ENCODE measurements at places on chromosomes 7 and 10. TPM values are rescaled to one million over a fixed set of nuclear protein-coding genes. Genes with fewer than 3 reads are reported as not detected.
A peak's percentile ranks its signal among the peaks of the same experiment; 100 is the strongest.

DNA sequence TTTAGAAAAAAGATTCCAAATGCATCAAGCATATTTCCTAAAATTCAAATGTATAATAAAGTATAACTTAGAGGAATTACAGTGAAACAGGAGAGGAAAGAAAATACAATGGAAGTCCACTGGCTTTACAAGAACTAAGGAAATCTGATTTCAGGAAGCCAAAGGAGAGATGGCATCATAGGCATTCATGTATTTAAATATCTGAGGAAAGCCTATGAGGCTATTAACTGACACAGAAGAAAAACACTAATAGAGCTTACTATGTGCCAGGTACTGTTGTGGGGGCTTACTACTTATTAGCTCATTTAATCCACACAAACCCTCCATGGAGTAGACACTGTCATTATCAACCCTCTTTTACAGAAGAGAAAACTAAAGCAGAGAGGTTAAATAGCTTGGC, 92.2 kb downstream of the SRPK2 start:
- DNase-seq, result no peak

GRCh38 chr7:128740996-128741395, 1.8 kb downstream of the CALU start:
- DNase-seq, result no peak

DNA sequence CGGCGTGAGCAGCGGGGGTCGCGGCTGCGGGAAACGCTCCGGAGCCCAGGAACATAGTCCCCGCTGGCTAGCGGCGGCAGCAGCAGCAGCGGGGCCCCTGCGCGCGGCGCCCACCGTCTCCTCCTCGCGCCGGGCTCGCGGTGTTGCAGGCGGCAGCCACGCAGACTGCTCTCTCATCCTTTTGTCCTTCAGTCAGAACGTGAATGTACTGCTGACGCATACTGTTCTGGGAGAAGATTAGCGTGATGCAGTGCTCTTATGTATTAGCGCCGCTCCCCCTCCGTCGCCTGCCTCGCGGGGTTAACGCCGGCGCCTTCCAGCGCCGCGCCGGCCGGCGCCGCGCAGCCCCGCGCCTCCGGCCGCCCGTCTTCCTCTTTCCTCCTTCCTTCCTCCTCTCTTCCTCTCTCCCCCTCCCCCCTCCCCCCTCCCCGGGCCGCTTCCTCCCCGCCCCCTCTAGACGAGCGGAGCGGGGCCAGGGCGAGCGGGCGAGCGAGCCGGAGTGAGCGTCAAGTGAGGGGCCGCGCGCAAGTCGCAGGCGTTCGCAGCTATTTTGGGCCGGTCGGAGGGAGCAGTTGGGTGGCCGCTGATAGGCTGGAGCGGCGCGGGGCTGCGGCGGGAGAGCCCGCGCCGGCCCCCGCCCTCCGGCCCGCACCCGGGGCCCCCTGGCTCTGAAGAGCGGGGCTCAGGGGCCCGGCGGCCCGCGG, 816 bp upstream of the LRRC4 start:
- no peak for DNase-seq

- no peak for DNase-seq
Measured at GRCh38 chr10:125721035-125721434, 1.5 kb downstream of the EDRF1 start.

DNA sequence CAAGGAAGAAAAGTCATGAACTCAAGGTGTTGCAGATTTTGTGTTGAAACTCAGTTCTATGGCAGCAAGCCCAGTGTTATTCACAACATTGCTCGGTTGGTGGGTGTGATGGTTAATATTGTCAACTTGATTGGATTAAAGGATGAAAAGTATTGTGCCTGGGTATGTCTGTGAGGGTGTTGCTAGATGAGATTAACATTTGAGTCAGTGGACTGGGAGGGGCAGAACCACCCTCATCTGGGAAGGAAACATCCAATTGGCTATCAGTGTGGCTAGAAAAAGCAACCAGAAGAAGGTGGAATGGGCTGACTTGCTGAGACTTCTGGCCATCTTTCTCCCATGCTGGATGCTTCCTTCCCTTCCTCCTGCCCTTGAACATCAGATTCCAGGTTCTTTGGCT, 353.2 kb downstream of the ADRA2A start:
- no peak for DNase-seq

DNA sequence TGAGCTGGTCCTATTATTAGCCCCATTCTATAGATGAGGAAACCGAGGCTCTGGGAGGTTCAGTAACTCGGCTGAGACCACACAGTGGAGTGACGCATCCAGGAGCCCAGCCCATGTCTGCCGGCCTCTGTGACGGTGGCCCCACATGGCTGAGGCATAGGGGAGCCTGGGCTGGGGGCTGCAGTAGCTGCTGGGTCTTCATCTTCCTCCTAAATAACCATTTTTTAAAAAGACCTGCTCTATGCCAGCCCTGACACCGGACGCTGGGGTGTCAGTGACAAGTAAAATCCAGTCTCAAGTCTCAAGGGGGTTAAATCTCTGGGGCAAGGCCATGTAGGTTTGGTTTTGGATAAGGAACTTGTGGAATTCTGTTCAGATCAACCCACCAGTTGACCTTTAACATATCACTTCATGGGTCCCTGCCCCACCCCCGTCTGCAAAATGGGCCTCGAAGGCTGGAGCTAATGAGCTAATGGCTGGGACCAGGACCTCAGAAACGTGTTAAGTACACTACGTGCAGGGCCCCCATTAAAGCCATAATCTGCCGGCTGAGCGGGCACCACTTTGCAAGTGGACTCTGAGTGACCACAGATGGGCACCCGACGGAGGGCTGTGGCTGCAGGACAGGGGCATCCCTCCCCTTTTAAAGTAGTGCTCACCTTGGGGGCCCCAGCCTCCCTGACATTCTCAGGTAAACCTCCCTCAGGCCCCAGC, 136.5 kb upstream of the UNC5B start:
- no peak for DNase-seq

DNA sequence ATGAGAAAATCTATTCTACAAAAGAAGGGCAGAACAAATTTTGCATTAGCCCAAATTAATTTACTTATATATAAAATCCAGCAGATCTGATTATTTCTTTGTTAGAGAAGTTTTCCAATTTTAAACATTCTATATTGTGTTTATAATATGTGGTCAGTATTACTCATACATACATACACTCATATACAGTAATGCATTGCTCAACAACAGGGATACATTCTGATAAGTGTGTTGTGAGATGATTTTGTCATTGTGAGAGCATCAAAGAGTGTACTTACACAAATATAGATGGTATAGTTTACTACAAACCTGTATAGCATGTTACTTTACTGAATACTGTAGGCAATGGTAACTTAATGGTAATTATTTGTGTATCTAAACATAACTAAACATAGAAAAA, 239.6 kb upstream of the ETV1 start:
- no peak for DNase-seq

DNA sequence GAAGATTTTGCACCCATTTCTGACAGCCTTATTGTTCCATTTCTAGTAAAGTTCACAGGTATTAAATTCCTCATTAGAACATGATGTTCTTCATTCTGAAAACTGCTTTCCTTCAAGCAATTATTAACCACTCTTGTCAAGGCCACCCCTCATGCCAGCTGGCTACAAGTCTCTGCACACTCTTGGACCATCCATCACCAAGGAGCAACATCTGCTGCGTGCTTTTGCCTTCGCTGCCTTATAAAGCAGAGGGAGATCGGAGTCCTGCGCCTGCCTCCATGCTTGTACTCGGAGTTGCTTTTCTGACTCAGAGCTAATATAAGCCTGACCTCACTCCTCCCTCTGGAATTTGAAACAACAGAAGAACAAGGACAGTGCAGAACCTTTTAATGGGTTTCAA, 529.9 kb upstream of the DPP6 start:
- DNase-seq, result no peak

- DNase-seq, result no peak
Measured at GRCh38 chr10:63262430-63263073, 129.4 kb downstream of the NRBF2 start.

DNA sequence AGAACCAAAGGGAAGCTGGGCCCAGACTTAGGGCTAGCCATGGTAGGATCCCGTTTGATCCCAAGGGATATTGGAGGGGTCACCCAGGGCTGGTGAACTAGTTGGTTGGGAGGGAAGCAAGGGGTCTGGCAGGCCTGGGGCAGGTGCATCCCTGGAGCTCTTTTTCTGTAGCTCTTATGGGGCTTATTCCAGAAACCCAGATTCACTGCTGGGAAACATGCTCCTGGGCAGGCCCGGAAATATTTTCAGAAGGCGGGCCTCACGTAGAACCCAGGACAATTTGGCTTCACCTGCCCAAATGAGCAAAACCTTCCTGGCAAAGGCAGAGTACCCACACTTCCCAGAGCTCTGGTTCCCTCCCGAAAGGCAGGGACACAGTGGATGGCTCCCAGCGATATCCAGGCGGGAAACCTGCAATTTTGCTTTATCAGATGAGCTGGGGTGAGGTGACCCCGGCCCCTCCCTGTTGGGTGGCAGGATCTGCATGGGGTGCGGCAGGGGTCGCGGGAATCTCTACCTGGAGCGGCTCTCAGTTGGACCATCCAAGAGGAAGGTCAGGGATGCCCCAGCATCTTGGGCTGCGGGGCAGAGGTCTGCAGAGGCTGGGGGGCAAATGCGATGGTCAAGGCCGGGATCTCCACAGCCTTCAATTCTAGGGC, 533.9 kb downstream of the TCERG1L start:
- no peak for DNase-seq

- DNase-seq, result no peak
Measured at GRCh38 chr10:47252093-47252780, 47.8 kb upstream of the GDF10 start.

GRCh38 chr7:44167920-44168319, 21.3 kb downstream of the GCK start:
- DNase-seq, result no peak

GRCh38 chr10:29646960-29647461, 12.2 kb upstream of the SVIL start:
- DNase-seq, result no peak

- DNase-seq, result no peak
Measured at GRCh38 chr7:29135846-29136245, 10.5 kb downstream of the CPVL start.

GRCh38 chr7:138828302-138828701, 30.3 kb upstream of the ATP6V0A4 start:
- DNase-seq, result no peak

- DNase-seq, result peak; percentile 56
Measured at GRCh38 chr7:156998988-156999957, 11.2 kb downstream of the MNX1 start.

- DNase-seq, result no peak
Measured at GRCh38 chr10:29830531-29831512, 196.1 kb upstream of the SVIL start.

GRCh38 chr7:34162027-34162565, 256.8 kb downstream of the BMPER start:
- no peak for DNase-seq

GRCh38 chr7:31398815-31399214, 58.3 kb upstream of the NEUROD6 start:
- no peak for DNase-seq

GRCh38 chr7:272631-273030, 17.3 kb upstream of the FOXL3 start:
- no peak for DNase-seq

DNA sequence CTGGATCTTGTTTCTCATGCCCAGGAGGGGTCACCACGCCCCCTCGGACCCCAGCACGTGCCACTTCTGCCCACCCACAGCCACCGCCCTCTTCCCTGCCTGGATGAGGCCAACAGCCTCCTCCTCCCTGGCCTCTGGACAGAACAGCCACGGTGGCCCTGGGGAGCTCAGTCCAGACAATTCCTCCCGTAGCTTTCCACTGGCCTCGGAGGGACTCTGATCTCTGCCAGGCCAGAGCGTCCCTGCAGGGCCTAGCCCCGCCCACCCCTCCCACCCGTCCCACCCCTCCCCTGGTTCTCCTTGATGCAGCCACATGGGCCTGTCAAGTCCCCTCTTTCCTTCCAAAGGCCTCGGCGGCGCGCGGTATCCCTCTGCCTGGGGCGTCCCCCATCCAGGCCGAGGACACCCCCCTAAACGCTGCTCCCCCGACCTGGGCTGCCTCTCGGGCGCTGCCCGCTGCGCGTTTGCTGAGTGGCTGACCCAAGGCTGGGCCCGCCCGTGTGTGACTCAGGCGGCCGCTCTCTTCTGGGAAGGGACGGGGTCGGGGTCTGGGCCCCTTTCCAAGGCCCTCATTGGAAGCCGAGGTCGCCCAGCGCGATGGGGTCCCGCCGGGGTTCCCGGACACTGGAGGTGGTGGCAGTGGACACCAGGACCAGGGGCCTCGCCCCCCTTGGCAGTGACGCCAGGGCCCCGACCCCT, 557 bp downstream of the TMEM120A start:
- peak; percentile 72 for DNase-seq

TEX36 gene
- total RNA-seq, result not detected

AS3MT gene
- 0.61 TPM for total RNA-seq

CCDC201 gene
- total RNA-seq, result not detected

Data from left colon (tissue), 2 donors.